ENCODE measurements at places on chromosomes 5 and 9.

DNA sequence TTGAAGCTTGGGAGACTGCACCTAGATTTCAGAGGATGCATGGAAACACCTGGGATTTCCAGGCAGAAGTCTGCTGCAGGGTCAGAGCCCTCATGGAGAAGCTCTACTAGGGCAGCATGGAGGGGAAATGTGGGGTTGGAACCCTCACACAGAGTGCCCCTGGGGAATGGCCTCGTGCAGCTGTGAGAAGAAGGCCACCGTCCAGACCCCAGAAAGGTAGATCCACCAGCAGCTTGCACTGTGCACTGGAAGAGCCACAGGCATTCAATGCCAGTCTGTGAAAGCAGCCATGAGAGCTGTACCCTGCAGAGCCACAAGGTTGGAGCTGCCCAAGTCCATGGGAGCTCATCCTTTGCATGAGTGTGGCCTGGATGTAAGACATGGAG lies 285.3 kb upstream of the FAM174A start:
- DNase-seq, result no peak

DNA sequence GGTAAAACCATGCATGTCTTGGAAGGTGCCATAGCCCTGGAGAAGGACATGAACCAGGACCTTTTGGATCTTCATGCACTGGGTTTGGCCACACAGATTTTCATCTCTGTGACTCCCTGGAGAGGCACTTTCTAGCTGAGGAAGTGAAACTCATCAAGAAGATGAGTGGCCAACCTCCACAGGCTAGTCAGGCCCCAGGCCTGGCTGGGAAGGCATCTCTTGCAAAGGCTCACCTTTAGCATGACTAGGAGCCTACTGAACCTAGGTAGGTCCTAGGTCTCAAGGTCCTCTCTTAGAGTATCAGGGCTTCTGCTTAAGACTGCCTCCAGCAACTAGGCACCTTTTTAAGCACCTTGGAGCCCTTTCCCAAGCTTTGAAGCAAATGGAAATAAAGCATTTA lies 1448.7 kb upstream of the ACO1 start:
- no peak for DNase-seq

DNA sequence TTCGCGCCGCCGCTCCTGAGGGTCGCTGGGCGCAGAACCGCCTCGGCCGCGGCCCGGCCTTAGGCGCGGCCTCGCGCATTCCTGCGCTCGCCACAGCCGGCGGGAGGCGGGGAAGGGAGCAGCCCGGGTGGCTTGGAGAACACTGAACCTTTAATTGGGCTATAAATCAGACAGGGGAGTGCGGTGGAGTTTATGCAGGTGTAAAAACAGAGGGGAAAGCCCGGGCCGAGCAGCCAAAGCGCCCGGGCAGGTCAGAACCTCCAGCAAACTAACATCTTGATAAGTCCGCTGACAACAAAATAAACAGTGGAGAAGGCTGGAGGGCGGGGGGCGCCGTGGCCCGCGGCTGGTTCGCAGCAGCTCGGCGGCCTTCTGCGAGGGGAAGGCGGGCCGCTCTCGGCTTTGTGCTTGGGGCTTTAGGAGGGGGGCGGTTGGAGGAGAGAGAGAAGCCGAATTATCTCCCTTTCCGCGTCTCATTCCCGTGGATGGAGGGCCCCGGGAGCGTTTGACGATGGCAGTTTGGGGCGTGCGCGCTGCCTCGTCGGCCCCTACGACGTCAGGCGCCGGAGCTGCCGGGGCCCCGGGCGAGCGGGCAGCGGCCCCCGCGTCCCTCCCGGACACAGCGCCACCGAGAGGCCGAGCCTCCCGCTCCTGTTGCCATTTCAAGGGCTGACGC lies 11.3 kb downstream of the FOXD1 start:
- DNase-seq, result no peak

DNA sequence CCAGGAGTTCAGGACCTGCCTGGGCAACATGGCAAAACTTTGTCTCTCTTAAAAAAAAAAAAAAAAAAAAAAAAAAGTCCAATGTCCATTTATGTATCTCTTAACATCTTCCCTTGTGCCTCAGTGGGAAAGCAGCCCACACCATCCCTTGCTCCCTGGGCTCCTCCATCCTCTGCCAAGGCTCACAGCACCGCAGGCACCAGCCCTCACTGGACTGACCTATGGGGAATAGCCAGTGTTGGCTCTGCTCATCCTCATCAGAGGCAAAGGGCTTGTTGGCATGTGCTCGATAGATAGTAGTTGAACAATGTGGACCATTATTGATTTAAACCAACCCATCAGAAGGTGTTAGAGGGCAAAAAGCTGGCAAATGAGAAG lies 61.8 kb upstream of the LRRTM2 start:
- DNase-seq, result no peak

DNA sequence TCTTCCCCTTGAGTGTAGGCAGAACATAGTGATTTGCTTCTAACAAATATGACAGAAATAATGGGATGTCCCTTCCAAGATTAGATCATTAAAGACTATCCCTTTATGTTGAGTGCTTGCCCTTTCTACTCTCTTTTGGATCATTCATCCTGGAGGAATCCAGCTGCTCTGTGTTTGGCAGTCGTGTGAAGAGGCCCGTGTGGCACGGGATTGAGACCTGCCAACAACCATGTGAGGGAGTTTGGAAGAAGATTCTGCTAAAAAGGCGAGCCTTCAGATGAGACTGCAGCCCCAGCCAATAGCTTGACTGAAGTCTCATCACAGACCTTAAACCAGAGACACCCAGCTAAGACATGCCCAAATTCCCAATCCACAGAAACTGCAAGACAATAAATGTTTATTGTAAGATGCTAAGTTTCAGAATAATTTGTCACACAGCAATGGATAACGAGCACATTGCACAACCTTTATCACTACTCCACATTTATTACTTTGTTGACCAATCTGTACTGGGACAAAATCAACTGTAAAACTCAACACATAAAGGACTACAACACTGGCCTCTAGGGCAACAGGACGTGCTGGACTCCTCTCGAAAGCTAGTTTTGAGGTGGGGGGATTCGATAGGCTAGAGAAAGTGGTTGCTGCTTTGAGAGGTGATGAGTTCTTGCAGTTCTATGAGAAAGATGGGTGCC lies 42.8 kb downstream of the ANGPTL2 start:
- no peak for DNase-seq

DNA sequence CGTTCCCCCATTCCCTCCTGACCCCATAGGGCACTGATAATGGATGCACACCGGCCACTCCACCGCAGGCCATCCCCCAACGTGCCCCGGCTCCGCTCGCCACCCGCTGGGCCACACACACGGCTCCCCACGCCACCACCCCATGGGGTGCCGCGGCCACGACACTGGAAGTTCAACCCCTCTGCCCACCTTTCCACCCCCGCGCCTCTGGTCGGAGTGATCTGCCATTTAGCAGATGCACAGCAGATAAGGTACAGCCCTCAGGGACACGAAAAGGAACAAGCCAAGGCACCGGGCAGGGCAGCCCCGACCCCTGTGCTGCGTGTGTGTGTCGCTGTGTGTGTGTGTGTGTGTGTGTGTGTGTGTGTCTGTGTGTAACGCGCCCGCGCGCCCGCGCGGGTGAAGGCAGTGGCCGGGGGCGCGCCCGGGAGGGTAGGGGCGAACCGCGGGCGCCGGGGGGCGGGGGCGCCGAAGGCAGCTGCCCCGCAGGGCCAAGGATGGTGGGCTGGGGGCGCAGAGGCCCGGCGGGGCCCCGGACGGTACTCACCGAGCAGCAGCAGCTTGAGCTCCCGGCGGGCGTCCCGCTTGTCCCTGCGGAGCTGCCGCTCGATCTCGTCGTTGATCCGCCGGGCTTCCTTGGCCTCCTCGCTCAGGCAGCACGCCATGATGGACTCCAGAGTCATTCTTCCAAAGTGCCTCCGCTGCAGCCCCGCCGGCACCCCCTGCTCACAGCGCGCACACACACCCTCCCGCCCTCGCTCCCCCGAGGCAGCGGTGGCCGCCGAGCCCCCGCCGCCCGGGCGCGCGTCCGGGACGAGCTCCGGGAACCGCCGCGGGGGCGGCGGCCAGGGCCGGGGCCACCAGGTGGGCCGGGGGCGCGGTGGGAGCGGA lies 813 bp downstream of the GNAQ start:
- DNase-seq, result peak; percentile 53

- DNase-seq, result no peak
These were observed 211.2 kb upstream of the OTULINL start for GRCh38 chr5:14370386-14370785.

- DNase-seq, result no peak
These were observed 6.3 kb downstream of the NR4A3 start for GRCh38 chr9:99828054-99828416.

DNA sequence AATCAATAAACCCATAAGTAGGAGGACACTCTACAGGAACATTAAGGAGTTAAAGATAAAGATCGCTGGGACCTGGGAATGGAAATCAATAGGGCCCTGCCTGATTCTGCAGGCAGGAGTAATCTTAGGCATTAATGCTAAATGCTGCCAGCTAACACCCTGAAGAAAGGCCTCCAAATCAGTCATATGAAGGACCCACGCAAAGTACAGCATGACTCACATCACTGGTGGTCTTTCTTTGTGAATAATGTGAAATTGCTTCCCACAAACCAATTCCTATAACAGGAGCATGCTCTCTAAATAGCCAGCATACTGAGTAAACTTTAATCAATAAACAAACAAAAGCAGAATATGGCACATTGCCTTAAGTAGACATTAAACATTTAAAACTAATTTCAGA lies 172.3 kb downstream of the SEMA5A start:
- no peak for DNase-seq
